Melanocyte of skin (primary cell): ENCODE measurements at places on chromosomes 5 and 9. TPM values are rescaled to one million over a fixed set of nuclear protein-coding genes. Genes with fewer than 3 reads are reported as not detected.

Gene LURAP1L
- total RNA-seq = 7.3 and 13.9 TPM in 2 replicates

Gene DMGDH
- 2.1 and 2.2 TPM in 2 replicates for total RNA-seq

Gene JAKMIP2
- 0.34 and 3.3 TPM in 2 replicates for total RNA-seq

Gene FBLL1
- 1.7 and 2.0 TPM in 2 replicates for total RNA-seq

Gene CCDC192
- not detected in 2 replicates for total RNA-seq

Gene KCNV2
- not detected in 2 replicates for total RNA-seq

Gene SMIM33
- total RNA-seq = not detected in 2 replicates
